ENCODE measurements at places on chromosomes 2 and 18.

DNA sequence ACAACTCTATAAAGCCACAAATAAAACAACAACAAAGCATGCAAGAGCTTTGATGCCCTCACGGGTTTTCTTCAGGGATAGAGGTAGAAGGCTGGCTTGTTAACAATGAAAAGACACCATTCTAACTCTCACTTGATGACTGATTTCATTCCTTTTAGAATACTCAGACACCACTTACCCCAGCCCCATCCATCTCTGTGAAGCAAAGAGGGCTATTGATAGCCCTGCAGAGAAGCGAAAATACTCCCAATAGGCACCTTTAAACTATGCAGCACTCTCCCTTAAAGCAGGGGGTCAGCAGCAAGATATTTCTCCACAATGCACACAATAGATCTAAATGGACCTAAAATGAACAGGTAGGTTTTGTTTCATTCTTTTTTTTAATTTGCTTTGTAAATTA is 35.1 kb downstream of the ZNF385B start:
- DNase-seq: no peak

DNA sequence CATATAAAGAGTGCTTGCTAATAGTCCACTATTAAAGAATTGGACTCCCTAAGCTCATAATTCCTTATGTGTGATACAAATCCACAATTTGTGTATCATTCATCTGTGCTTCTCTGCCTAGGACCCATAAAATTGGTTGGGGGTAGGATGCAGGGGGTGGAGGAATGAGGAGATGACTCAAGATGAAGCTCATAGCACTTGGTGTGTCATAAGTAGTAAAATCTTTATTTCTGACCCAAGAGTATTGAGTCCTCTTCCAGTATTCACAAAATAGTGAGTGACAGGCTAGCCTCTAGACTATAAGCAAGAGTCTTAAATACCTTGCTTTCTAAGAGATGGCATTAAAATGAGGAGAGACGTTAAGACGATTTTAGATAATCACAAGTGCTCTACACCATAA is 390.9 kb upstream of the CDH19 start:
- no peak for DNase-seq

- no peak for DNase-seq
Measured at GRCh38 chr2:30287857-30288513, 56.7 kb downstream of the LBH start.

GRCh38 chr2:191126386-191127085 is 24.3 kb downstream of the STAT4 start:
- no peak for DNase-seq

GRCh38 chr2:10073706-10074105 is 6.5 kb downstream of the CYS1 start:
- no peak for DNase-seq

DNA sequence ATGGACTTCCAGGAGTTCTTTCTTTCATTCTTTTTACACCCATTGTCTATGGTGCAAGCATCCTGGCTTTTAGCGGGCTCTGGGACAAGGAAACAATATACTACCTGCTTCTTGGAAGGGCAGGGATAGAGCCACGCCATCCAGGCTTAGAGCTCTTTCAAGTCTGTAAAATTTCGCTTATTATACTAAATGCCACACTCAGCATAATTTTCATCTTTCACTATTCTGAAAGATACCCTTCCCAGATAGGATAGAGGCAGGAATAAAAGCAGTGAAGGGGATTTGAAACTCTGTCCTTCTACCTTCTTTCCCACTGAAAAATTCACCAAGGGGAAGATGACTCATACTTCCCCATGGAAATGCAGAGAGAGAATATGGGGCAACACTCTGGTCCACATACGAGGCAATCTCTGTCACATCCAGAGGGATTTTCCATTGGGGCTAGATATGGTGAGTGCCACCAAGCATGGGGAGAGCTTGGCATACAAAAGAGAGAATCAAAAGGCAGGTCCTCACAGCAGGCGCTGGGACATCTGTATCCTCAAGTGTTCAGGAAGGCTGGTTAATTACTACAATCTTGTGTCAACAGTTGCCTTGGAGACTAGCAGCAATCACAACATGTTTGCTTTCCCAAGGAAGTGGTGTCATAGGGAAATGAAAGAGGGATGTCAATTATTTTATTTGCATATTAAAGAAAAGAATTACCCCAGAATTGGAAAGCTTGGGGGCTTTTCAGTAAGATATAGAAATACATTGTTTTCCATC is 127.6 kb downstream of the TDRD15 start:
- DNase-seq: no peak

- DNase-seq: peak; percentile 93
Measured at GRCh38 chr2:100742277-100743254, 77.4 kb upstream of the NPAS2 start.

DNA sequence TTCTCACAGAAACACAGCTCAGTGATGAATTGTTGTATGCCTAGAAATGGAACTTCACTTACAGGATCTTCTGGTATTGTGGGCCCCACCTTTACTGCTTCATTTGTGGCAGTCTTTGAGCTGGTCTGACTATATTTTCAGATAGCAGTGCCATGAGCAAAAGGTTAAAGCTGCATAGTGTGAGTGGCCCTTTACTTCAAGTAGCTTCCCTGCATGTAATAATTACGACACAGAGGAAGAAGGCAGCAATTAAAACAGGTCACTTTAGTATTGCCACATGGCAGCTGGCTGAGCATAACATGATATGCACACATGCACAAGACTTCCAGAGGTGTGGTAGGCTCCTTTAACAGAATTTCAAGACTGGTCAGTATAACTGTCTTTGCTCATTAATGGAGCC is 426.3 kb upstream of the ZEB2 start:
- DNase-seq: no peak

- DNase-seq: no peak
Measured at GRCh38 chr2:73350035-73350691, 35.5 kb upstream of the ALMS1 start.

- DNase-seq: no peak
Measured at GRCh38 chr2:181036445-181036844, 56.0 kb downstream of the UBE2E3 start.

DNA sequence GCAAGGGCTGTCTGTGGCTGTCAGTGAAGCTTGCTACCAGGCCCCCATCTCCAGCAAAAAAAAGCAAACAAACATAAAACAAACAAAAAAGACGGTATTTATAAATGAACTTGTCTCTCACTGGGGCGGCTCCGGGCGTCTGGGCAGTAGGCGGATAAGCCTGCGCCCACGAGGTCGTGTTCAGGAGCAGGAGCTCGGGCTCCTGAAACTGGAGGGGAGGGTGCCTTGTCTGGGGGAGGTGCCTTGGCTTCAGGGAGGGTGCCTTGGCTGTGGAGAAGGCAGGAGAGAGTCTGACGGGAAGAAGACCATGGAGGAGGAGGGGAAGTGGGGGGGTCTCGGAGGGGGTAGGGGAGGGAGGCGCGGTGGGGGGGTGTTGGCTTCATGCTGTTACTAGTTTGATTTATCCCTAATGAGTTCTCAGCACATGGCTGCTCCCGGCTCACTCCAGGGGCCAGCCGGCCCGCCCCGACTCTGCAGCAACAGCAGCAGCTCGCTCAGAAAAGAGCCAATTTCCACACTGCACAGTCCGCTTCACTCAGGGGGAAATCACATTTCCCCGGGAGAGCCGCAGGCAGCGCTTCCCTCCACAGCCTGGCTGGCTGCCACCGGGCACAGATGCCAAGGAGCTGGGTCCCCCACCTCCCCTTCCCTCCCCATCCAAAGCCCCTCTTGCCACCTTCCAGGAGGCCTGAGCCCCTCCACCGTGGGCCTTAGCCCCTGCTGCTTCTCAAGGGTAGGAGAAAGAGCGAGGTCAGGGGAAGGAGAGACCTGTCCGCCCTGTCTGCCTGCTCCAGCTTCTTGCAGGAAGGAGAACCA is 38.7 kb downstream of the PSD4 start:
- DNase-seq: no peak

GRCh38 chr2:158719403-158719802 is 75.7 kb upstream of the DAPL1 start:
- DNase-seq: no peak

GRCh38 chr2:64836566-64836965 is 152.6 kb upstream of the SLC1A4 start:
- DNase-seq: no peak

DNA sequence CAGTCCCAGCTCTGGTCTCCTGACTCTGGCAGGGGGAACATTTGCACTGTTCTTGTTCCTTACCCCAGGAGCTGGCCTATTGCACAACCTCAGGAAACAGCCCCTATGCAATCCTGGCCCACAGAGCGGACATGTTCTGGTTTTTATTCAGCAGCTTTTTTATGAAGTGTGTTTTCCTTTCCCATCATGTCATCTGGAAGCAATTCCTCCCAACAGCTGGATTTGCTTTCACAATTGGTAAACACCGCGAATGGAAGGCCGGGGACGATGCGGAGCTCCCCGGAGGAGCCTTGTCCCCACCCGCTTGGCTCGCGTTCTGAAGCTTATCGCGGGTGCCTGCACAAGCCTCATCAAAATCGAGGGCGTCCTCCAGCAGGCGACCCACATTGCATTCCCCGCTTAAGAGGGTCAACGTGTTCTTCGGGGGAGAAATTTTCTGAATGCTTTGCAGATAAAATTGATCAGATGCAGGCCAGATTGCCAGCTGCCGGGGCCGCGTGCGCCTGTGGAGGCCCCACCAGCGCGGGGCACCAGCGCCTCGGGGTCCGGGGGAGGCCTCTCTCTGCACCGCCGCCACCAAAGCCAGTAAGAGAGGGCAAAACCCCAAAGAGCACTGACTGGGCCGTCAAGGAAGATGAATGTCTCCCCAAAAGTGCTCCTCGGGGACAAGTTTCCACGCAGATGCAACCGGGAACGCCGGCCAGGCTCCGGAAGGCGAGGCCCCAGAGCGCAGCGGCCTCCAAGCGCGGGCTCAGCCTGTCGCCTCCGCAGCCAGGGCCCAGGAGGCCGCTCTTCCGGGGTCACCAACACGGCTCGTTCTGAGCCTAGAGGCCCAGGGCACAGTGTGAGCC is 60.3 kb upstream of the SP3 start:
- DNase-seq: peak; percentile 93

- DNase-seq: no peak
Measured at GRCh38 chr18:49841236-49842217, 28.2 kb upstream of the ACAA2 start.

GRCh38 chr2:198314559-198315153 is 510.3 kb downstream of the PLCL1 start:
- peak; percentile 41 for DNase-seq

- no peak for DNase-seq
Measured at GRCh38 chr2:161031511-161031910, 128.7 kb upstream of the TANK start.

GRCh38 chr2:96147593-96148201 is 2.5 kb upstream of the DUSP2 start:
- no peak for DNase-seq

GRCh38 chr18:26544451-26544850 is 3.9 kb downstream of the KCTD1 start:
- no peak for DNase-seq

GRCh38 chr2:103213028-103213542 is 451.3 kb downstream of the TMEM182 start:
- DNase-seq: no peak

DNA sequence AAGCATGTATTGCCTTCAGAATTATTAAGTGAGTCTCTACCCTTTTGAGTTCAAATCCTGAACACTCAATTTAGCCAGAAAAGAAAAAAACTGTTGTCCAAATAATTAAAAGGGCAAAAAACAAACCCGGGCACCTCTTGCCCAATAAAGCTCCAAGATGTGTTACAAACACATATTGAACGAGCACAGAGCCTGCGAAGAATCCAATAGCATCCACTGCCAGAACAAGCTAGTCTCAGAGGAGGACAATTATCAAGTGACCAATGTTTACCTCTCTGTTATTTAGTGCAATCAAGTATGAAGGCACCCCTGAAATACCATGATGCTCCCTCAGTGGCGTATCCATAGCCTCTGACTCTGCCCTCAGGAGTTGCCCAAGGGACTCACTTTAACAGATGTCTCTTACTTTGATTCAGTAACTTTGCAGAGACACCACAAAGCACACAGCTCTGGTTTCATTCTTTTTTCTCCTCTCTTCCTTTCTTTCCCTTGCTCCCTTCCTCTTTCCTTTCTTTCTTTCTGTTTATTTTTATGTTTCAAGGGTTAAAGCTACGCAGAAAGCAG is 93.5 kb upstream of the SPATS2L start:
- DNase-seq: no peak

DNA sequence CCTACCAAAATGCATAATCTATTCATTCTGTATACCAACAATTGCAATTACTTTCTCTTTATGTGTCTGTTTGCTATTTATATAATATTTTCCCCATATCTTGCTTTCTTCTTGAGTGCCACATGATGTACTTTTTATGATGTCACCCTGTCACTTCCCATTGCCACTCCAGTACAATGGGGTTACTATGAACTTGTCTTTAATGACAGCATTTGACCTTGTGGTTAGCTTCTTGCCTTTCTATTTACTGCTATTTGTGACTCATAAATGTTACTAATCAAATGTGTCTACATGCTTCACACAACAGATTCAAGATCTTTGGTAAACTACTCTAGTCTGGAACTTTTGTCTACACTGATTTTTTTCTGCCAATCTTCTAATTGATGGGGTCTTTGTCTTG is 486.3 kb downstream of the NR4A2 start:
- no peak for DNase-seq

GRCh38 chr18:67597759-67598158 is 81.2 kb upstream of the DSEL start:
- no peak for DNase-seq

- DNase-seq: no peak
Measured at GRCh38 chr2:219731173-219731572, 103.7 kb downstream of the SLC4A3 start.

DNA sequence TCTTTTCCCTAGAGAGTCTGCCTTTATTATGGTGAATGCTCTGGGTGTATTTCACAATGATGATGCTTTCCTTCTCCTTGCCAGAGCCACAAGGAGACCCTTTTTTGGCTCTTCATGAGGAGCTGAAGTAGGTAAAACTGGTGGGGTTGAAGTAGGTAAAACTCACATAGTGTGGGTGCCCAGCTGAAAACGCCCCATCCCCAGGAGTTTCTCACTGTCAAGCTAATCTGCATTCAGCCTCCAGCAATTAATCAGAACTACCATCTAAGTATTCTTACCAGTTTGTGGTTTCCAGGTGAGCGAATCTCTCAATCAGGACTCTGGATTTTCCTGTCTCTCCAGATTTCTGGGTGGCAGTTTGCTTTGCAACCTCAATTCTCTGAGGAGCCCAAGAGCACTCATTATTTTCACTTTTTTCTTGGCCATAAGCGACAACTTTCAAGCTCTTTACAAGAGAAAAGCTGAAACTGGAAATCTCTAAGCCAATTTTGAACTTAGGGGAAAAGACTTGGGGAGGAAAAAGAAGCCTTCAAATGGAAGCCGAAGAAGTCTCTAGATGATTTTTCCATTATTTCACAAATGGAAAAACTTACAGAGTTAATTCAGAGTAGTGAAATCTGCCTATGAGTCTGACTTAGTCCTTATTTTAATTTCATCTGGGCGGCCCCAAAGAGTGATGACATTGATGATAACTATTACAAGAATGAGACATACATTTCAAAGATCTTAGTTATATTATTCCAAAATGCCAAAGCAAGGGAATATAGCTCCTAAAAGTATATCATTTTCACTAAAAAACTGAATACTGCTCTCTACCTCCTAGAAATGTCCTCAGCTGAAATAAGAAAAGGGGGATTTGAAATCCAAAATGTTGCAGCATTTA is 121.4 kb upstream of the MAP3K20 start:
- DNase-seq: no peak

- no peak for DNase-seq
Measured at GRCh38 chr2:239608260-239608659, 207.4 kb upstream of the HDAC4 start.

- peak; percentile 81 for DNase-seq
Measured at GRCh38 chr18:36179562-36180355, 7.5 kb upstream of the MOCOS start.
